ENCODE measurements at places on chromosomes 11 and 22.

- DNase-seq, result no peak
Measured at GRCh38 chr11:2314136-2314524, 12.3 kb downstream of the TSPAN32 start.

GRCh38 chr11:64642871-64643255, 51.8 kb downstream of the SLC22A12 start:
- no peak for DNase-seq

GRCh38 chr11:8092587-8093424, 11.8 kb downstream of the TUB start:
- DNase-seq, result peak; percentile 43

DNA sequence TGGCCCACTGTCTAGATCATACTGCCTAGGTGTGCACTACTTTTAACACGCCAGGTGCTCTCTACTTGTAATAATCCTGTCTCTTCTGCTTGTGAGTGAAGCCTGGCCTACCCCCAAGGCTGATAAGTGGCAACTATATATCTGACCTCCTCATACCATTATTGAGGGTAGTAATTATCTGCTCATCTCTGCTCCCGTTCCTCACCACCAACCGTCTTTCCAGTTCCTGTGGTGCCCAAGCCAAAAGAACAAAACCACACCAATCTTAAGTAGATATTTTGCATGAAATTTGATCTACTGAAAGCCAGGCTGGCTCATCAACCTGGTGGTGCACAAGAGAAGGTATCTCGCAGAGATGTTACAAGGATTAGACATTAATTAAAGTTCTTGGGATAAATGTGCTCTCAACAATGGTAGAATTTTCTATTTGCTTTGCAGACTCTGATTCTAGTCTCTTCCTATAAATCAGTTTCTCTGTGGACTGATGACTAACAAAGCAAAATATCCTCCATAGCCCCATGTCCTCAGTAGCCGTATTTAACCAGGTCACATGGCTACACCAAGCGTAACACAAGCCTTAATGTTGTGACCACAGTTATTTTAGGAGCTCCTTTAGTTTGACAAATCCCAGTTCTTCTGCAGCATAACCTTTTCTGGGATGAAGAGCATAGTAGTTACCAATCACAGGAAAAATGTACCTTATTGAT, 267.2 kb downstream of the NTM start:
- no peak for DNase-seq

DNA sequence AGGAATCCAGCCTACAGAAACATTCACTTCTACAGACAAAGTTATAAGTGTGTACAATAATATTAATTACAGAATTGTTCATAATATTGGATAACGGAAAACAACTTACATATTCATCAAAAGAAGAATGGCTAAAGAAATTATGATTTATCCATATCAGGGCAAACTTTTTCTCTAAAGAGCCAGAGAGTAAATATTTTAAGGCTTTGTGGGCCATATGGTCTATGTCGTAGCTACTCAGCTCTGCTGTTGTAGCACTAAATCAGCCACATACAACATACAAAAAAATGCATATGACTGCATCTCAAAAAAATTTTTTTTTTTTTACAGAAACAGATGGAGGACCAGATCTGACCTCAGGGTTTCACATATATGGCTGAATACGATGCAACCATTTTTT, 96.7 kb upstream of the GALNT18 start:
- no peak for DNase-seq

DNA sequence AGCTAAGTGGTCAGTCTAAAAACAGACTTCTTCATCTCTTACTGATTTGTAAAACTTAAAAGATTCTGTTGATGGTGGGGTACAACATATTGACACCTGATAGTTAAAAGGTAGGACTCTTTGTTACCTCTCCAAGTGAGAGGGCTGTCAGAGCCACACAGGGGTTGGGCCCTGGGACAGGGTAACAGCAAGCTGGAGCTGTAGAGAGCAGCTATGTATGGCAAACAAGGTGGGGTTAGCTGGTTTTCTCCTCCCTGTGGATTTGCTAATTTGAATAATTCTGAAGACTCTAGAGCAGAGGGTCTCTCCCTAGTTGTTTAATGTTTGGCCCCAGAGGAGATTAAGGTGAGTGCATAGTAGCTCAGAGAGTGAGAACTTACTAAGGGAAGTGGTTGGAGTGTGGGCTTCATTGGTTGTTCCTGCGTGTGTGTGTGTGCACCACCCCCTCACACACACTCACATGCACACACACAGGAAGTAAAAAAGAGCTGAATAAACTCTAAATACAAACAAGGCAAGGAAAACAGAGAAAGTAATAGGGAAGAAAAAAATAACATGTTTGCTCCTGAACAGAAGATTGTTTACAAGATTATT, 9.2 kb upstream of the GAS2 start:
- DNase-seq, result no peak

- DNase-seq, result no peak
Measured at GRCh38 chr11:132254906-132255305, 884.5 kb downstream of the NTM start.

DNA sequence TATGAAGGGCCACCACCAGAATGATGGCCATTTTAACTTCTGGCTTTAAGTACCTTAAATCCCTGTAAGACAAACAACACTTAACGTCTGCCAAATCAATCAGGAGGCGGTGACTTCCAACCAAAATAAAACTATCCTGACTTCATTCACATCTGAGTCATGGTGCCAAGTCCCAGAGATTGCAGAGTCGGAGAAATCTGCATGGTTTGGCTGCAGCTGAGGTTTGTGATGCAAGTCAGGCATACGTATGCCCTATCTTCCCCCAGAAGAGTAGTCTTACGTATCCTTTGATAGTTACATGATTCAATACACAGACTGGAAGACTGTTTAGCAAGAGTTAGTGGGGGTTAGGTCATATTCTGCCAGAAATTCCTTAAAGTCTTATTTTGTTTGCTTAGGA, 1.7 kb upstream of the GAB2 start:
- DNase-seq, result no peak

GRCh38 chr11:94834911-94835593, 66.9 kb downstream of the AMOTL1 start:
- no peak for DNase-seq

- peak; percentile 67 for DNase-seq
Measured at GRCh38 chr11:111352935-111353710, 26.0 kb downstream of the POU2AF1 start.

DNA sequence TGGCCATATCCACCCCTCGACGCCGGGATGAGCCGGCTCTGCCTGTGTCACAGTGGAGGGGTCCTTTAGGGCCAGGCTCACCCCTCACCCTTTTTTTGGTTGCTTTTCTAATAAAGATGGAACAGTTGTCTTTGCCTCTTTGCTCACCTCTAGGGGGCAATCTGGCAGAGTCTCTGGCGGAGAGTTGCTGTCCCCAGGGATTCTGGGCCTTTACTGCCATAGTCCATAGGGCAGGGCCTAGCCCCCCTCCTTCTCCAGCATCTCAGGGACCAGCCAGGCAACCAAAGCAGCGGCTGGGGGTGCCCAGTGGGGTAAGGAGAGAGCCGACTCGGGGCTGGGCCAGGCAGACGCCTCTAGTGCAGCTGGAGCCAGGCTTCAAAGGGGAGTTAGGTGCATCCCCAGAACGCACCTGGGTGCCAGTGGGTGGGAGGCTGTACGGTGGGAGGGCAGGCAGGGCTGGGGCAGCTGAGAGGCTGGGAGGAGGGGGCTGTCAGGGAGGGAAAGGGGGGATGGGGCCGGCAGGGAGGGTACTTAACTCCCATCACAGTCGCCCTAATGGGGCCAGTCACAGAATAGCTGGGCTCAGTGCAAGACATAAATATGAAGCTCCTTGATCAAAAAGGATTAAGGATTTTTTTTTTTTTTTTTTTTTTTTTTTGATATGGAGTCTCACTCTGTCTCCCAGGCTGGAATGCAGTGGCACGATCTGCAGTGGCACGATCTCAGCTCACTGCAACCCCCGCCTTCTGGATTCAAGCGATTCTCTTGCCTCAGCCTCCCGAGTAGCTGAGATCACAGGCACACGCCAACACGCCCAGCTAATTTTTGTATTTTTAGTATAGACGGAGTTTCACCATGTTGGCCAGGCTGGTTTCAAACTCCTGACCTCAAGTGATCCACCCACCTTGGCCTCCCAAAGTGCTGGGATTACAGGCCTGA, 2.5 kb upstream of the SUSD2 start:
- no peak for DNase-seq

DNA sequence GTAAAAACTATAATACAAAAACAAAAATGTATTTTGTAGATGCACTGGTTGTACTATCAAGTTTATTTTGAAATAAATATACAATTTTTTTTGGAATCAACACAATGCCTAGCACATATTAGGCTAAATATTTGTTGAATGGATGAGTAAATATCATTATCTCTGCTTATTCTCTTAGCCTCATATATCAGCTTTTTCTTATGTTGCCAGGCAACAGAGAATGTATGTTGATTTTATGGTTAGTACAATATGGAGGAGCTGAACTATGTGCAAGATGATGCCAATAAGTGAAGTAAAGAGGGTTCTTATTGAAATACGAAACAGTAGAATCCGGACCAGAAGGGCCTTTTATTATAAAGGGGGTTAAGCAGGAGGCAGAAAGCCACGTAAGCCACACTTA, 94.9 kb downstream of the FAR1 start:
- DNase-seq, result no peak

DNA sequence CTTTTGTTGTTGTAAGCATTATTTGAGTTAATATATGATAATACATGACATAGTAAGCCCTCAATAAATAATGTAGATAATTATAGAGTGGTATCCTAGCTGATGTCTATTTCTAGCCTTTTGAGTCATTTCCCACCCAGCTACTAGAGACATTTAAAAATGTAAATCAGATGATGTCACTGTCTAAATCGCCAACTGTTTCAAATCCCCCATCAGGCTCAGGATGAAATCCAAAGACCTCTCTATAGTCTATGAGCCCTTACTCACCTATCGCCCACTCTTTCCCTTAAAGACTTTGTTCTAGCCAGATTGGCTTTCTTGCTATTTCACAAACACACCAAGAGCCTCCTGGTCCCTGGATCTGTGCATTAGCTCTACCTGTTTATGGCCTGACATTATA, 135.4 kb upstream of the PLET1 start:
- DNase-seq, result no peak

DNA sequence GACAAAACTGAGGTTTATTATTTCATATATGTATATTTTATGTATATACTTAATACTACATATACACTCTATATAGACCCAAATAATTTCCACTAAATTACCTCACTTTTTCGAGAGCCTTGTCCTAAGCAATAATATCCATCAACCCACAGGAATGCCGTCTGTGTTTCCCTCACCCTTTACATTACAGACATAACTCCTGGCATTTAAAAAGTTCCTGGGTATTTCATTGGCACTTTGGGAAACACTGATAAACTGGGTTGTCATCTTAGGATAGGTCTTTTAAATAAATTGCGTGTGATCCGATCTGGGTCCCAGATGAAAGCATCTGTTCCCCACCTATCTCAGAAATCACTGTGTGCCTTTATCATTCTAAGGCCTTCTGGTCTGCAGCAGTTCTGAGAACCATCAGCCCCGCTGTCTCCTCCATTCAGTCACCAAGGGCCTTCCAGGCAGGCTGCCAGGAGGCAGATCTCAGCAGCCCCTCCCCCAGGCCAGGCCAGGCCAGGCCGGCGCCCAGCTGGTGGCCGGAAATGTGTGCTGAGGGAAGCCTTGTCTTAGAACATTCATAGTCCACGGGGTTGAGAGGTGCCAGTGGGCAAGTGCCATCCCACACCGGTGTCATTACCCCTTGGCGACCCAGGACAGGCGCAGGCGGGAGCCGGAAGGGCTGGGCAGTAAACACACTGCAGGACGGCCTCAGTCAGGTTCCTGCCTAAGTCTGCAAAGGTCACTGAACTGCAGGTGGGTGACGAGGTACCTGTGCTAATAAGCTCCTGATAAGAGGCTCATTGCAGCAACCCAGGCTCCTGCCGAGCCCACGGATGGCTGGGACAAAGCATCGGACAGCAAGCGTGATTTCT, 3.3 kb downstream of the FGF19 start:
- DNase-seq, result no peak

GRCh38 chr11:8294251-8294935, 30.7 kb upstream of the LMO1 start:
- no peak for DNase-seq

- DNase-seq, result no peak
Measured at GRCh38 chr11:65188486-65188885, 6.8 kb downstream of the CAPN1 start.

- DNase-seq, result no peak
Measured at GRCh38 chr11:58125469-58125868, at the start of gene OR9I1. Gene OR9I1, minus strand, starts transcription at chr11:58125530. Its CDS starts 6,086 bp downstream, at chr11:58119444.

GRCh38 chr22:29302681-29303465, 3.6 kb upstream of the GAS2L1 start:
- DNase-seq, result no peak

DNA sequence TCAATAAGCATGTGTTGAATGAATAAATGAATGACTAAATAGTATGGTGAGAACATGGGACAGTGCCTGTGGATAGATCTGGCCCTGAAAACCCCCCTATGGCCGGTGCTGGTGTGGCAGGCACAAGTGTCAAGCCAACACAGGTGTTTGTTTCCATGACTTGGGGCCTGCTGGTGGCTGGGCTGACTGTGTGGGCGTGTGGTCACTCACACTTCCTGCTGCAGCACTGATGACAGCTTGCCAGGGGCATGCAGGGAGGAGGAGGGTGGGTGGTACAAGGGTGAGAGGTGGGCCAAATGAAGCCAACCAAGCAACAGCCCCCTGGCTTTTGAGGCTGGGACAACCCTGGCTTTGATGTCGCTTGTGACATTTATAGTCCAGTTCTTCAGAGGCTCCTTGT, 30.3 kb upstream of the ABCC8 start:
- DNase-seq, result no peak

GRCh38 chr11:4063348-4063747, 31.3 kb upstream of the RRM1 start:
- no peak for DNase-seq

GRCh38 chr11:35853971-35854370, 89.9 kb upstream of the LDLRAD3 start:
- no peak for DNase-seq
